HFF-Myc (cell line): ENCODE measurements at places on chromosomes 7 and 10.

- DNase-seq = no peak
Measured at GRCh38 chr10:132422903-132423825, 26.2 kb downstream of the PWWP2B start.

- no peak for DNase-seq
Measured at GRCh38 chr10:61554925-61555324, 101.7 kb upstream of the TMEM26 start.

- no peak for DNase-seq
Measured at GRCh38 chr10:58575491-58575890, 62.8 kb downstream of the BICC1 start.

- no peak for DNase-seq
Measured at GRCh38 chr7:29483219-29484104, 80.2 kb upstream of the PRR15 start.

GRCh38 chr7:13226385-13226784 is 539.0 kb downstream of the ARL4A start:
- no peak for DNase-seq

GRCh38 chr10:68560943-68561864 is 1.1 kb downstream of the TET1 start:
- no peak for DNase-seq

GRCh38 chr7:134768243-134768642 is 11.2 kb upstream of the CALD1 start:
- DNase-seq = no peak

- DNase-seq = no peak
Measured at GRCh38 chr10:53153831-53154230, 381.2 kb upstream of the MBL2 start.

- DNase-seq = no peak
Measured at GRCh38 chr10:122121059-122121458, 132.1 kb downstream of the TACC2 start.

- DNase-seq = no peak
Measured at GRCh38 chr7:80967917-80968297, 49.1 kb upstream of the SEMA3C start.

DNA sequence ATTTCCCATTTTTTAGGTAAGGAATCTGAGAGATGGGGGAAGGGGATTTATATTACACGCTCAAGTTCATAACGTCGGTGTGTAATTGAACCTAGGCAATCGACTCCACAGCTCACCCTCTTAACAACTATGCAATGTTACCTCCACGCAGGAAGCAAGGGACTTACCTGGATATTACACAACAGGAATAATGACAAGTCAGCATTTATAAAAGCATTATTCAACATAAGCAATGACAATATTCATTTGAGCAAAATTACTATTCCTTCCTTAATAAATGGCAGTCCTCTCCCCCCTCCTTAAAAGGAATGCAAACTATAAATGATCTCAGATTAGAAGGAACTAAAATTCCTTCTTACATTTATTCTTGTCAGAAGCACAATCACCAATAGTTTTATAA is 104.0 kb downstream of the PCLO start:
- DNase-seq = no peak

DNA sequence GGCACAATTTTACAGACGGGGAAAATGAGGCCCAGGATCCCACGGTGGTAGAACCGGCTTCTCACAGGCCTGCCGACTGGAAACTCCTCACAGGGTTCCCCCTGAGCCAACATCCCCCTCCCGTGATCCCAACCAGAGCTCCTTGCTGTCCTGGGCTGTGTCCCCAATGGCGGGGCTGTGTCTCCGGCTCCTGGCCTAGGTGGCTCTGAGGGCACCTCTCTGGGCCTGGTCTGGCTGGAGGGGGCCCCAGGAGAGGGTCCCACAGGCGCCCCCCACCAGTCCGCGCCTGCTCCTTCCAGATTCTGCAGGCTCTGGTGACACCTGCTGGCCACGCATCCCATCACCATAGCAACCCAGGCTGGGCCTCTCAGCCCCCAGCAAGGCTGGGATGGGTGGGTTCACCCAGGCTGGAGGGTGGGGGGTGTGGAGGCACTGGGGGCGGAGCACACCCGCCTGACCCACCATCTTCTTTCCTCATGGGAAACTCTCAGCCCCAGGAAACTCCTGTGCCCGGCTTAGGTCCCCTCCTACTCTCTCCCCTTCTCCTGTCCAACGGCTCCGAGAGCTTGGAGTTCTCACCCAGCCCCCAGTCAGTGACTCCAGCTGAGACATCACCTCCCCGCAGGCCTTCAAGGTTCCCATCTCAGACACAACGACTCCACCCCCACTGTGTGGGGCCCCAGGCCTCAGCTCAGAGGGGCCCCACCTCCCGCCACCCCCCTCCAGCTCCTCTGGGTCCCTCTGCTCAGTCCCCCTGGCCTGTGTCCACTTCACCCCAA is 27.1 kb upstream of the TNRC18 start:
- DNase-seq = no peak

GRCh38 chr10:77636282-77636966 is 1.2 kb downstream of the KCNMA1 start:
- no peak for DNase-seq
